ENCODE measurements at places on chromosomes 6 and 20.

GRCh38 chr6:110307368-110307767, 50.8 kb downstream of the METTL24 start:
- DNase-seq = no peak

GRCh38 chr6:96853083-96853482, 15.8 kb upstream of the GPR63 start:
- DNase-seq = no peak

DNA sequence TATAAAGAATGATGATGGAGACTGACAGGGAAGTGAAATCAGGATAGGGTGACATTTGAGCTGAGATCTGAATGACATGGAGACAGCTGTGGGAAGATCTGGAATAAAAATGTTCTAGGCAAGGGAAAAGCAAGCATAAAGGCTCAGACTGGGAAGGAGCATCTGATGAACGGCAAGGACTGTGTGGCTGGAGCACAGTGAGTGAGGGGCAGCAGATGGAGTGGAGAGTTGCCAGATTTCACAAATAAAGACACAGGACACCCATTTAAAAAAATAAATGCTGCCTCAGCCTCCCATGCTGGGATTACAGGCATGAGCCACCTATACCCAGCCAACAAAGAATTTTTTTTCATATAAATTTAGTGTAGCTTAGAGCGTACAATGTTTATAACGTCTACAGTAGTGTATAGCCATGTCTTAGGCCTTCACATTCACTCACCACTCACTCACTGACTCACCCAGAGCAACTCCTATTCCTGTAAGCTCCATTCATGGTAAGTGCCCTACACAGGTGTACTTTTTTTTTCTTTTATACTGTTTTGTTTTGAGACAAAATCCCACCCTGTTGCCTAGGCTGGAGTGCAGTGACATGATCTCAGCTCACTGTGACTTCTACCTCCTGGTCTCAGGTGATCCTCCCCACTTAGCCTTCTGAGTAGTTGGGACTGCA, 2.4 kb upstream of the ZBTB24 start:
- no peak for DNase-seq

DNA sequence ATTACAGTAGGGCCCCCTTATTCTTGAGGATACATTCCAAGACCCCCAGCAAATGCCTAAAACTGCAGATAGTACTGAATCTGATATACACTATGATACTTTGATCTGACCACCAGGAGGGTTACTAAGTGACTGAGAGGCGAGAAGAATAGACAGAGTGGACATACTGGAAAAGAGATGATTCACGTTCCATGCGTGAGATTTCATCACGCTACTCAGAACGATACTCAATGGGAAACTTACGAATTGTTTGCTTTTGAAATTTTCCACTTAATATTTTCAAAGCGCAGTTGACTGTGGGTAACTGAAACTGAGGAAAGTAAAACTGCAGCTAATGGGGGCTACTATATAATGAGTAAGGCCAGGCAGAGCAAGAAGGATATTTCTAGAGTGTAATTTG, 60.8 kb downstream of the STX11 start:
- no peak for DNase-seq

- DNase-seq = no peak
Observed at GRCh38 chr20:35598476-35598875, 17.2 kb upstream of the SPAG4 start.

DNA sequence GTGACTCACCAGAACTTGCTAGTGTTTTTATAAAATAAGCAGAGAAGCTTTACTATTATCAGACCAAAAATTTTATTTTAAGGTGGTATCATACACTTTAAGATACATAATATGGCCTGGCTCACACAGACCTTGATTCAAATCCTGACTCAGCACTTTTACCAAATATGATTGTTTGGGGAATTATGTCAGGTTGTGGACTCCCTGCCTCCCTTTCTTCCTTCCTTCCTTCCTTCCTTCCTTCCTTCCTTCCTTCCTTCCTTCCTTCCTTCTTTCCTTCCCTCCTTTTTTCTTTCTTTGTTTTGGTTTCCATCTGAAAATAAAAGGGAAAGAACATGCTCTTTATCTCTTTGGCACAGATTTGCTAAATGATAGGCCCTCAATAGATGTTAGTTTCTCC, 186.0 kb upstream of the MMS22L start:
- DNase-seq = no peak
